ENCODE measurements at places on chromosomes 12 and 14.
A peak's percentile ranks its signal among the peaks of the same experiment; 100 is the strongest.

GRCh38 chr14:77622366-77622961, 6.0 kb upstream of the SPTLC2 start:
- DNase-seq, result no peak

DNA sequence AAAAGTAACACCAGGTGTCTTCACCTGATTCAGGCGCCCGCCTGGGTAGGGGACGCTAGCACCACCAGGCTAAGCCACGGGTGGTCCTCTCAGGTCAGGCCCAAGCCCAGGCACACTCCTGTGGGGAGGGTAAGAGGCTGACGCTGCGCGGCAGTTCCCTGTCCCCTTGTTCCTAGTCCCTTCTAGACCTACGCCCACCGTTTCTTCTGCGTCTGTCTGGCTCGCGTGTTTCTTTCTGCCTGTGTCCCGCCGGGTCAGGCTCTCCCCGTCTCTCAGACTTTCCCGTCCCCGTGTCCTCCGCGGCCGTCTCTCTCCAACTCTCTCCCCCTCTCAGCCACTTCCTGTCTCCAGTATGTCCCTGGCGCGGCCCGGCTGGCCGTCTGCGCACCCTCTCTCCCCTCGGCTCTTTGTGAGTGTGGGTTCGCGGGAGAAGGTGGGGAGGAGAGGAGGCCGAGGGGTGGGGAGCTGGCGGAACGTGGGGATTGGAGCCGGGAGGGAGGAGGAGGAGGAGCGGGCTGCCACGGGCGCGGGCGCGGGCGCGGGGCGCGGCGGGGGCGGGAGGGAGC, 3.1 kb upstream of the TNS2 start:
- peak; percentile 61 for DNase-seq

- DNase-seq, result no peak
Measured at GRCh38 chr14:75445963-75446362, 18.1 kb downstream of the JDP2 start.

DNA sequence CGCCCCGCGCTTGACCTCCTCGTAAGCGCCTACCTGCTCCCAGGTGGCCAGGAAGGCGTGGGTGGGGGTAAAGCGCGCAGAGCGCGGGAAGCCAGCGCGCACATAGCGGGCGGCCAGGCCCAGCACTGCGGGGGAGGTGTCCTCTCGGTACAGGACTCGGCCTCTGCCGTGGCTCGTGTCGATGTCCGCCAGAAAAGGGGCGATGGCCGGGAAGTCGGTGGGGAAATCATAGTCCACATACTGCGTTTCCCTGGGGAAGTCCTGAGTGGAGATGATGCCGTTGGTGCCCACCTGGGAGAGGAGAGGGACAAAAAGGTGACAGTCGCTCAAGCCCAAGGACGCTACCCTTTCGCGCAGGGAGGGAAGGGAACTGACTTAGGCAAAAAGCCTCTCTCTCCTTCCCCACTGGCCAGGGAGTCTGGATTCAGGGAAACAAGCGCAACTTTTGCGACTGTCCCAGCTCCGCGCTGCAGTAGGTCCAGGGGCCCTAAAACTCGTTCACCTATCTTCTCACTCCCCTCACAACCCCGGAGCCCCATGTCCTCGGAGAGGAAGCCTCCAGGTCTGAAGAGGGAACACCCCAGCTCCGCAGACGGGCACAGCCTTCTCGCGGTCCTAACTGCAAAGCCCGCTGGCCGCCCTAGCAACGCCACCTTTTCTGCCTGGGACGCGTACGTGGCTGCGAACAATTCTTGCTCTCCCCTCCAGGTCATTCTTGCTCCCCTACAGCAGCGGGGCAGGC, 815 bp downstream of the NID2 start:
- DNase-seq, result no peak

- no peak for DNase-seq
Measured at GRCh38 chr14:24843494-24843893, 206.5 kb downstream of the STXBP6 start.

GRCh38 chr12:53380104-53380793, at the start of gene SP1:
TSS of gene SP1 (plus strand) at chr12:53380176. CDS start at chr12:53380292, 116 bp downstream.
- peak; percentile 83 for DNase-seq

DNA sequence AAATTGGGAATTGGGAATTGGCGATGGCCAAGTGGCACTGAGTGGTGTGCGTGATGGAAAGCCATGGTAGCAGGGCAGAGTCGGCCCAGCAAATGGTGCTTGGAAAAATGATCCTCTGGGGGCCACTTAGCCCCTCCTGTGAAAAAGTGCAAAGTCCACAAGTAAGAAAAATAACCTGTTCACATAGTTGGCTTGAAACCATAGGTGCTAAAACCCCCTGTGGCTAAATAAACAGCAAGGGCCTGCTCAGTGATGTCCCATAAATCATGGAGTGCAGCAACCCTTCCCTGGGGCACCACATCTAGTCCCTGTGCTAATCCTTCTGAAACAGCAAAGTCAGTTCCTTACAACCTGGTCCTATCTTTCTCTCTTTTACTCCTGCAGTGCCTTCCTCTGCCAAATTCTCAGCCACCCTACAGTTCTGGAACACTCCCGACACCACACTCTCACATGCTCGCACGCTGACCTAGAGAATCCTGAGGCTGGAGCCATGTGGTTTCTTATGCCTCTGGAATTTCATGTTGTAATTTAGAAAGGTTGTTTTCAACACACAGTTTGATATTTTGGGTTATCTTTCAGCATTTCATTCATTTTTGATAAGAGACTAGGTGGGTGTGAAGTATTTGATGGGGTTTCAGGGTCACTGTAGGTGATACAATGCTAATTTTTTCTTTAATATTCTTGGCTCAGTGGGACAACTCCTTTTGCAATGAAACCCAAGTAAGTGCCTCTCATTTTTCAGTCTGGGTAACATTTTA, 123.6 kb downstream of the SMOC1 start:
- no peak for DNase-seq

GRCh38 chr12:110563702-110564470, 19.2 kb downstream of the PPTC7 start:
- no peak for DNase-seq

- DNase-seq, result no peak
Measured at GRCh38 chr14:72962829-72963312, 36.6 kb downstream of the DCAF4 start.

GRCh38 chr12:49661746-49662145, 38.4 kb downstream of the PRPF40B start:
- DNase-seq, result no peak

DNA sequence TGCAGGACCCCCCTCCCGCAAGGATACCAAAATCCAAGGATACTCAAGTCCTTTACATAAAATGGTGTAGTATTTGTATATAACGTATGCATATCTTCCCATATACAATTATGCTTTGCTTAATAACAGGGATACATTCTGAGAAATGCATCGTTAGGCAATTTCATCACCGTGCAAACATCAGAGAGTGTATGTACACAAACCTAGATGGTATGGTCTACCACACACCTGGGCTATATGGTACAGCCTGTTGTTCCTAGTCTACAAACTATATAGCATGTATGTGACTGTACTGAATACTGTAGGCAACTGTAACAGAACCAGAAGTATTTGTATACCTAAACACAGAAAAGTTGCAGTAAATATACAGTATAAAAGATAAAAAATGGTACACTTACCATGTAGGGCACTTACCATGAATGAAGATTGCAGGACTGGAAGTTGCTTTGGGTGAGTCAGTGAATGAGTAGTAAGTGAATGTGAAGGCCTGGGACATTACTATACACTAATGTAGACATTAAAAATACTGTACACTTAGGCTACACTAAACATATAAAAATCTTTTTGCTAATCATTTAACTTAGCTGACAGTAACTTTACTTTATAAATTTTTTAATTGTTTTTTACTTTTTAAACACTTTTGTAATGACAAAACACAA, 141.1 kb downstream of the SLC41A2 start:
- DNase-seq, result no peak

- DNase-seq, result no peak
Measured at GRCh38 chr14:69553252-69553651, 21.4 kb downstream of the CCDC177 start.

DNA sequence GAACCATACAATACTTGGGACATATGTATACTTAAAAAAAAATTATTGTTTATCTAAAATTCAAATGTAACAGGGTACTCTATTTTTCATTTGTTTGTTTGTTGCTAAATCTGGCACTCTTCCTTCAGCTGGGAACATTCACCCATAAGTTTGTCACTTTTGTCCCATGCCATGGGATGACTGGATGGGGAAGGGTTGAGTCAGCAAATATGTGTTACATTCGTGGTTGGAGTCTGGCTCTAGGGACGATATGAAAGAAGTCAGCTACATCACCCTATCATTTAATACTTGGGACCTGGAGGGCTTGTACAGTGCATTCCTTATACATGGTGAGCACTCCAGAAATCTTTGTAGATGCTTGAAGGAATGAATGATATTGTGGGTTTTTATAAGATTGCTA, 131.3 kb downstream of the IPO8 start:
- no peak for DNase-seq

GRCh38 chr12:109244073-109244472, 65.0 kb downstream of the FOXN4 start:
- DNase-seq, result no peak

- DNase-seq, result no peak
Measured at GRCh38 chr14:104190396-104191000, 52.1 kb downstream of the KIF26A start.

GRCh38 chr12:15001733-15002382, 29.0 kb downstream of the PDE6H start:
- DNase-seq, result peak; percentile 80

GRCh38 chr12:12008232-12008850, 62.4 kb upstream of the BCL2L14 start:
- DNase-seq, result no peak

GRCh38 chr12:111440152-111440551, 34.4 kb downstream of the SH2B3 start:
- peak; percentile 47 for DNase-seq
